NCI-H1930 (cell line): ENCODE measurements at places on chromosomes 5 and 9.

- DNase-seq = no peak
These were observed 59.4 kb downstream of the IL6ST start for GRCh38 chr5:55935371-55935770.

GRCh38 chr5:172946146-172946545 lies 13.1 kb upstream of the RPL26L1 start:
- no peak for DNase-seq

- no peak for DNase-seq
These were observed 485.2 kb upstream of the FTMT start for GRCh38 chr5:121366515-121366914.

DNA sequence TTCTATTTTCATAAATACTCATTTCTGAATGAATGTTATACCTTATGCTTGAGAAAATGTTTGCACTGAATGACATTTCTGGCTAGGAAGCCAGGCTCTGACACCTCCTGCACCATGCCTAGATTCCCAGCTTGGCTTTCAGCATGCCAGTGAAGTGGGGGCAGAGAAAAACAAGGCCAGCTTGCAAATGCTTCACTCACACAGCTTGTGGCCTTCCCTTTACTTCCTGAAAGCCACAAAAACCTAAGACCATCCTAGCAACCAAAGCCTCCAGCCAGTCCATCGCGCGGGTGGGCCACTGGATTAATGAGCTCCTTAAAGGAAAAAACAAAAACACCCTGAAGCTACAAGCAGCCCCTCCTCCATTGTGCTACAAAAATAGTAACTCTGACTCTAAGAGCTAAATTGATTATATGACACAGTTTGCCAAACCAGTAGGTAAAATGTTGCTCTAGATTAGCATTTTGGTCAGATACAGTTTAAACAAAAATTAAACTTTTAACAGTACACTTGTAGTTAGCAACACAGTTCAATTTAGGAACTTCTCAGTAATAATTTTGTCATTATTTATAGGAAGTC lies 159.9 kb downstream of the TSSK1B start:
- no peak for DNase-seq

DNA sequence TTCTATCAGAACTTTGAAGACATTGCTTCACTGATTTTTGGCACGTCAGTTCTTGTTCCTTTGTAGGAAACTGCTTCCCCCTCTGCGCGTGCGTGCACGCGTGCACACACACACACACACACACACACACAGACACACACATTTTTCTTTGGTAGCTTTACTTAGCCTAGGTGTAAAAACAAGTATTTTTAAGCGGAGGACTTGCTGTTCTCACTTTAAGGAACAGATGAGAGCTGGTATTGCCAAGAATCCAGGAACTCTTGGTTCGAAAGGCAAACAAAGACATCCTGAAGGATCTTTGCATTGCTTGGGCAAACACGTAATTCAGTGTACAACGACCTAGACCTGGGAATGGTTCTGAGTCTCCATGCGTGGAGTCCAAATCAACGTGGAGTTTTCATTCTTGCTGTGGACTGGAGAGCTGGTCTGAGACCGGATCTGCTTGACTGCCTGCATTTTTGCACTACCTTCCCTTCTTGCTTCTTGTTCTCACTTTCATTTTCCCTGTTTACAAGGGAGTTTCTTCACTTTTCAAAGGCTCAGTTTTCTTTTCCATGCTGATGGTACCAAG lies 8.2 kb downstream of the TMEM268 start:
- no peak for DNase-seq
